ENCODE measurements at places on chromosomes 1 and 21.

GRCh38 chr1:111720274-111720976 is 18.8 kb downstream of the INKA2 start:
- no peak for DNase-seq

DNA sequence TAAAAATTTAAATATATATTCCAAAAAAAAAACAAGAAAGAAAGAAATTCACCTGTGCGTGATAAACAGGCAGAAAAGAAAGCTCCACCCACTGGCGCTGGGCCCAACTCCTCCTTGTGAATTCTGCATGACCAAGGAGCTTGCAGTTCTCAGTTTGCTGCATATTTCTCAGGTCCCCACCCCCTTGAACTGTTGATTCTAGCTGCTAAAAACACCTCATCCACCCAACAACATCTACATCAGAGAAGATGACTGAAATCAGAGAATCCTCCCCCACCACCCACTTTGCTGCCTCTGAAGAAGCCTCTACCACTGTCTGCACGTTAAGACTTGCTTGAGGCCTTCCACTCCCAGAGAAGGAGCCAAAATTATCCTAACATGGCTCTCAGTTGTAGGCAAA is 104.8 kb downstream of the RGS2 start:
- DNase-seq, result no peak

DNA sequence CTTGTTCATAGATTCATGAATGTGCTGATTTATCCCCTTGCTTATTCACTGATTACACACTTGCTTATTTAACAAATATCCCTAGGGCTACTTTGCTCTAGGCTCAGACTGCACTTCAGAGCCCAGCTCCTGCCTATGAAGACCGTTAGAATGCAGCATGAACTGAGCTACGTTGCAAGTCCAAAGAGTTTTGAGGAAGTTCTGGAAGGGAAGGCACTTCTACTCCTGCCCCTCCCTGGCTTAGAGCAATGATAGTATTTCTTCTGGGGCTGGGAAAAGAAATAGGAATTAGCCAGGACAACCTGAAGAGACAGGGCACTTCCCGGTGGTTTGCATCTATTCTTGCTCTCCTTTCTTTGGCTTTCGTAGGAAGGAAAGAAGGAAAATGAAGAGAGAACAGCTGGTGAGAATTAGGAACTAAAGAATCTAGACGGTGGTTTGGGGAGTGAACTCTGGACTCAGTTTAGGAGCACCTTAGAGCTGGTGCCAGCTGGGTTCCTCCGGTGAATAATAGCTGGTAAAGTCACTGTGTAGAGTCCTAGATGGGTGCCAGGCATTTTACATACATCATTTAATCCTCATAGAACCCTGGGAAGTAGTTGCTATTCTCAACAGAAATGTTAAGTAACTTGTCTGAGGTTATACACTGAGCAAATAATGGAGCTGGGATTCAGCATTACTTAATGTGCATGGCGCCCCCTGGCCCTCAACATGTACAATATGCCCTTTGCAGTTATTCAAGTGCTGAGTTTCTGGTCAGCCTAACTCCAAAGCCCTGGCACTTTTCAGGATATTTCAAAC is 65.9 kb downstream of the NDUFS5 start:
- DNase-seq, result no peak

- no peak for DNase-seq
Observed at GRCh38 chr21:31656199-31657095, 3.0 kb upstream of the SOD1 start.

Data from CD4-positive, alpha-beta T cell (primary cell).